ENCODE measurements at places on chromosomes 2 and 18.

DNA sequence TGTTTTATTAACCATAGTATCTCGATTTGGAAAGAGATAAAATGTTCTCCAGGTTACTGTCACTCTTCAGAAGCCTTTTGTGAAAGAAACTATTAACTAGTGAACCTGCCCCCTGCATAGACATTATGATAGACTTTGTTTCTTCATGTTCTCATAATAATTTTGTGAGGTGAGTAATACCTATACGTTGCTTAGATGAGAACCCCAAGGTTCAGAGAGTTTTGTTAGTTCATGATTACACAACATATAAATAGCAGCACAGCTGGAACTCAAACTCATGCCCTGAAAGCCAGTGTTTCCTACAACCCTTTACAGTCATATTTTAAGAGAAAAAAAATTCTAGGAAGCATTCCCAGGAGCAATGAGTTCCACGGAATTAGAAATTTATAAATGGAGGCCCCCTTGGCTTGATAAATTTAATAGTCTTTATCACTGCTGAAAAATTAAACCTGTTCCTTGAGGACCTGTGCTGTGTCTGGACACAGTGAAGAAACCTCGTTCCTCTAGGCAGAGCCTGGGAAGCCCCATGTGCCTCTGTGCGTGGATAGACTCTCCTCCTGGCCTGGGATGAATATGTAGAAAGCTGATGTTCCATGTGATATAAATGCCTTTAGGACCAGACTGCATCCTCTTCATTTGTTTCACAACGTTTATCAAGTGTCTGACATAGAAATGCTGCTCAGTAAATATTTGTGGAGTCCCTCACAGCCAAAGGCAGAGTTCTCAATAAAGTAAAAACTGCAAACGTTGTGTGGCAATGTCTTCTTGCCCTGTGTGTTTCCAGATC is 1257.0 kb upstream of the GYPC start:
- no peak for DNase-seq

DNA sequence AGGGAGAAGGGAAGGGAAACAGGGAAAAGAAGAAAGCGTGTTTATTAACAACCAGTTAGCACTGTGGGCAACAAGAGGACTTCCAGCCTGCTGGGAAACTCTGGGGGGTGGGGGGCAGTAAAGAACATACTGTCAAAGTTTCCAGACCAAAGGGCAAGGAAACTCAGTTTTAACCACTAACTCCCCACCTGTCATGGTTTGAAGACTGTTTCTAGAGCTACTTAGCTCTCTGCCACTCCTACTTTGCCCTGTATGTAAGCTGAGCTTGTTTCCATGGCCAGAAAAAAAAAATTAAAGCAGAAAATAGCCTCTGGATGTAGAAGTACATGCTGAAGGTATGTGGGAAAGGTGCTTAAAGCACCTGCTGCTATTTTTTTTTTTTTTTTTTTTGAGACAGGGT is 11.0 kb upstream of the PTPN2 start:
- no peak for DNase-seq

DNA sequence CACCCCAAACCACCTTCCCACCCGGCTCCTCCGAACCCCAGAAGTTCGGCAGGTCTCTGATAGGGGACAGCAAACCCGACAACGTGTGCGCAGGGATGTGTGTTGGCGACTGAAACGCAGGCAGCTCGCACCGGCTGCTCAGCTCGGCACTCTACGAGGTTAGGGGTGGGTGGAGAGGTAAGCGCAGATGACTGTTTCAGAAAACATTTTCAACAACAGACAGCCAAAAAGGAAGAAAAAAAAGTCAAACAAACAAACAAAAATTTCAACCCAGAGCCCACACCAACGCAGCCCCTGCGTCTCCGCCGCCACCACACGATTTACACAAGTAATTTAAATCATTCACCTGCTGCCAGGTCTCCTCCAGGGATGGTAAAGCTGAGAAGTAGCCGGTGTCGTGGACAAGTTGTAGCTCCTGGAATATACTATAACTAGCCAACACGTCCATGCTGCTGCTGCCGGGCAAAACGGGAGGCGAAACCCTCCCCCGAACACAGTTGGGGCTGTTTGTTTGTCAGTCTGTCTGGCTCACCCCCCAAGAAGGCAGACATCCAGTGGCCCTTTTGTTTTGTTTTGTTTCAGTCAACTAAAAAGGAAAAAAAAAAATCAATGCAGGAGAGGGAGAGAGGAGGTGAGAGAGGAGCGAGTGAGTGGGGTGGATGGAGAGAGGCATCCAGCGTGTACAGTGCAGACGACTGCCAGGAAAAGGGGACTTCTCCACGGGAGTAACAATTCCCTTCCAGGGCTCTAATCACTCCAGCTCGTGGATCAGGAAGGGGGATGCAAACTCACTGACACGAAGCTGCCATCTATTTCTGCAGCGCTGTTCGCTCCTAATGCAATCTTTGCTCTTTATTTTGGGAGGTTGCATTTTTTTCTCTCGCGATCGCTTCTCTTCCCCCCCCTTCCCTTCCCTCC is at the start of gene KLF7:
Gene KLF7, minus strand, starts transcription at position 828 of the 918 bp plus-strand sequence. Its CDS starts 380 bp downstream, at position 448.
- DNase-seq = peak; percentile 76

DNA sequence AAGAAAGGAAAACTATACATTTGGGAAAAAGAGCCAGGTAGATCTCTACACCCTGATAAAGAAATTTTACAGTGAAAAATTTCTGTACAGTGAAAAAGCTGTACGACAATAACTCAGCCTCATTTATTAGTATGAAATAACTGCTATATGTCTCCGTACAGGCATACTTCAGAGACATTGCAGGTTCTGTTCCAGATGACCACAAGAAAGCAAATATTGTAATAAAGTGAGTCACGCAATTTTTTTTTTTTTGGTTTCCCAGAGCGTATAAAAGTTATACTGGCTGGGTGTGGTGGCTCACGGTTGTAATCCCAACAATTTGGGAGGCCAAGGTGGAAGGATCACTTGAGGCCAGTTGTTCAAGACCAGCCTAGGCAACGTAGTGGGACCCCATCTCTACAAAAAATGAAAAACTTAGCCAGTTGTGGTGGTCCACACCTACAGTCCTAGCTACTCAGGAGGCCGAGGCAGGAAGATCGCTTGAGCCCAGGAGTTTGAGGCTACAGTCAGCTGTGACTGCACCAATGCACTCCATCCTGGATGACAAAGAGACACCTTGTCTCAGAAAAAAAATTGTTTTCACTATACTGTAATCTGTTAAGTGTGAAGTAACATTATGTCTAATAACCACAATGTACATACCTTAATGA is 28.2 kb upstream of the AMMECR1L start:
- DNase-seq = no peak

DNA sequence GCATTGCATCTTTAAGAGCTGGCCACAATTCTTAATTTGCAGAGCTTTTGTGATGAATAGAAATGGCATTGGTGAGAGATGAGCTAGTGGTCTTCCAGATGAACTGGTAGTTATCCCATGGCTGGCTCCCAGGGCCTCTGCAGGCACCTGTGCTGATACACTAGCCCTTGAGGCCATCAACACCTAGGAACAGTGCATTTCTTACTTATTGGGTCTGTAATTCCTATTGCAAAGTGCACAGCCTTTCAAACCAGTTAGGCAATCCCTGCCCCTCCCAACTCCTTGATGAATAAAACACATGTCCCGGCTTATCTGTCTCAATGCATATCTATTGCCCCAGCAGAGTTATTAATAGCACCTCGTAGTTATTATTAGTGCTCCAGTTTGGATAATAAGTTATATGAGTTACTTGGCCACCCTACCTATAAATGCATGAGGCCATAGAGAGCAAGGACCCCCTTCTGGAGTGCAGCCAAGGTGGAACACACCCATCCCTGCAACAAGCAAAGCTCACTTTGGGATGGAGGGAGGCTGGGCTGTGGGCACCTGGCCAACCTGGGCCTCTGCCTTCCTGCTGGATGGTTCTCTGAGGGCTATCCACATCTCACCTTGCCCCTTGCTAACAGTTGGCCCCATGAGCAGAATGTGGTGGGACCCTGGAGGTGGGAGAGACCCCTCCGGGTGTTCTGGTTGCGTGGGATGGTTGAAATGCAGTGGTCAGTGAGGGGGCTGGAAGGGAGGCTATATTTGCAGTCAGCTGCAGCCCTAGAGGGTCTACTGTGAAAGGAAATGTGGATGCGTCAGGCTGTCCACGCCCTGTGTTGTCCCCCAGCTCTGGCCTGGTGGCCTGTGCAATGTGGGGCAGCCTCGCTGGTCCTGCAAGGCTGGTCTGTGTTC is 455.9 kb upstream of the HS6ST1 start:
- DNase-seq = no peak

DNA sequence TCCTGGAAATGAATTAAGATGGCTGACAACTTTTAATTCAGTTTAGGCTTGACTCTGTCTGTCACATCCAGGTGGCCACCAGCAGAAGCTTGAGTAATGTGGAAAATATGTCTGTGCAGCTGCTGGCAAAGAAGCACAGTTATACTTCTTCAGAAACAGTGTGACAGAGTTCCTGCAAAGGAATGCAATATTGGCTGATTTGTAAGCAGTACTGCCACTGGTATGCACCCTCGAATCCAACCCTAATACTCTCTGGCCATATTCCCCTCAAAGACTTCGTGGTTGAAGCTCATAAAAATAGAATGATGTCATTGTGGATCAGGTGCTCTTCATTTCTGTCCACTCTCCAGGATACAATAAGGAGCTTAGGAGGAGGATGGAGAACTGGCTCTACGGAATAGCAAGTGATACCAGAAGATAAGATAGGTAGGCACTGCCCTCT is 86.2 kb downstream of the METTL8 start:
- DNase-seq = peak; percentile 81

GRCh38 chr2:153417077-153417476 is 61.5 kb downstream of the RPRM start:
- DNase-seq = no peak

DNA sequence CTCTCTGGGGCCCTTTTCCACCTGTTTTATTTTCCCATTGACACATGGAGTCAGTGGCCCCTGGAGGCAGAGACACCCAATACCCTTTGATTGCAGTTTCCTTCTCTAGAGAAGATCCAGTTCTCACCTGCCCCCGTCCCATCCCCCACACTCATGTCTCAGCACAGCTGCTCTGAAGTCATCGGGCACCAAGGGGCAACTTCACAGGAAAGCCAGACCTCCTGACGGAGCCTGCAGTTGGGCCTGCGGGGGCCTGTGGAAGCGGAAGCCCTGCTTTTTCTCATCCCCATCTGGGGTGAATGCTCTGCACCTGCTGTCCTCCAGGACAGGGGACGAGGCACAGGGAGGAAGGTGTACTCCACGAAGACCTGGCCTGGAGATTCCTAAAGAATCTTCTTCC is 308.3 kb upstream of the EPAS1 start:
- DNase-seq = no peak

- DNase-seq = no peak
Observed at GRCh38 chr18:8413751-8414150, 195.5 kb upstream of the RAB12 start.

DNA sequence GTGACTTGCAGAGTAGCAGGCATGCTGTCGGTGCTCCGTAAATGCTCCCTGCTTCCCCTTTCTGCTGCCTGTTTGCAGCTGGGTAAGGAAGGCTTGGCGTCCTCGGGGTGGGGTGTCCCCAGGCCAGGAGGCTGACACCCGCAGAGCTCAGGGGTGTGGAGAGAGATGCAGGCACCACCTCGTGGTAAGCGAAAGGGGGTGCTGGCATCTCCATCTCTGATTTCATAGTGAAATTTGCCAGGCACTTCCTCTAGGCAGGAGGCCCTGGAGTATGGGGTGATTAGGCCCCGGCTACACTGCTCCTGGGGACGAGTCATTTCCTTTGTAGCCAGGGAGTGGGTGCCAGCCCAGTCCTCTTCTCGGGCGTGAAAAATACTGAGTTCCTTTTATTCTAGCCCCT is 160.4 kb downstream of the KLHL29 start:
- DNase-seq = peak; percentile 77

DNA sequence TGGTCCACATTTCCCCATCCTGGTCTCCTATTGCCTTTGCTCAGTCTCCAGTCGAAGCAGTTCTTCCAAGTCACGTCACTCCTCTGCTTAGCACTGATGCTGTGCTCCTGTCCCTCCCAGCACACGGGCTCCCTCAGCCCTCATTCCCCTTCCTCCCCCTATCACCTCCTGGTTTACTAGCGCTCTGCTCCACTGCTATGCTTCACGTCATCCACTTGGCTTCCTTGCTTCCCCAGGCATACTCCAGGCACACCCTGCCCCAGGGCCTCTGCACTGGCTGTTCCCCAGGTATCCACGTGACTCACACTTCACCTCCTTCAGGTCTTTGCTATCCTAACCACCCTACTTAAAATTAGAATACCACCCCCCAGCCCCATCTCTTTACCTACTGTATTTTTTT is 269.3 kb downstream of the GLI2 start:
- no peak for DNase-seq

- peak; percentile 81 for DNase-seq
Observed at GRCh38 chr2:46481198-46482193, 2.1 kb downstream of the TMEM247 start.

DNA sequence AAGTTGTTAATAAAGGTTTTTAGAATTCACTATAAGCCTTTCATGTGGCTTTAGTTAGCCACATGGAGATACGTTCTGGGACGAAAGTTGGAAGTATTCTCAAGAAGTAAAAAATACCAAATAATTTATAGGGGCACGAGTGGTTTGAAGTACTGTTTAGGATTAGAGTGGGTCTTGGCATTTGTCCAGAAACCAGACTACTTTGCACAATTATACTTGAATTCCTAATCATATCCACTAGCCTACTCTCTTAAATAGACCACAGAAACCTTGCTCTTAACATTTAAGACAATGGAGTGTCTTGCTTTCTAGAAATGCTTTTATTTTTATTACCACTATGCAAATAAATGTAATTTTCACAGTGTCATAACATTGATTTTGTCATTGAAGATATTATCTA is 44.6 kb downstream of the UBE2E3 start:
- no peak for DNase-seq

DNA sequence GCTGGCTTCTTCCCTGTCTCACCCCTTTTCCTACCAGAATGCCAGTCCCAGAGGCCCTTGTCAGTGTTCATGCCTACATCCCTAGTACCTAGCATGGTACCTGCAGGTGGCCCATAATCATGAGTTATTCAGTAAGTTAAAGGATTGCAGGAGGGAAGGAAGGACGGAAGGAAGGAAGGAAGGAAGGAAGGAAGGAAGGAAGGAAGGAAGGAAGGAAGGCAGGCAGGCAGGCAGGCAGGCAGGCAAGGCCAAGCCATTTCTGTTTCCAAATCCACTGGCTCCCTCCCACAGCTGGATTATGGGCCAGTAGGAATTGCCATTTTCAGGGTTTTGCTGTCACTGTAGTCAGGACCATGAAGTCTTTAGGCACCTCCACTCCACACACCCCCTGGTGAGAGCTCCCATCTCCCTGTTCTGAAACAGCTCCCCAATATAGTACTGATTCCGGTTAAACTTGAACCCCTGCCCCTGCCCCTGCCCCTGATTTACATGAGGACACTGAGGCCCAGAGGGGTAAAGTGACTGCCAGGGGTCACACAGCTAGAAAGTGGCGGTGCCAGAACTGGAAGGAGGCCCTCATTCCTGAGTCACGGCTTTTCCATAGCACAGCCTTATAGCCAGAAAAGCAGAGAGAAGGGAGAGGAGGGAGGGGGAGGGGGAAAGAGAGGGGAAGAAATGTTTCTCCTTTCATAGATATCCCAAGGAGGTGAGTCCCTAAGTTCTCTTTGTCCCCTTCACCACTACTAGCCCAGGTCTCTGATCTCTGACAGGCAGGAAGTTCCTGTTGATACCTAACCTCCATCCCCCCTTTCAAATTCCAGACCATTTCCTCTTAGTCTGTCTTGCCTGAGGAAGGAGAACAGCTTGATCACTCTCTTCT is 12.2 kb upstream of the TNS1 start:
- peak; percentile 22 for DNase-seq

All from GM23248 (cell line).